ENCODE measurements at places on chromosomes 1 and 21. TPM values are rescaled to one million over a fixed set of nuclear protein-coding genes. Genes with fewer than 3 reads are reported as not detected.

Gene CD5L
- total RNA-seq = not detected

Gene CD1B
- total RNA-seq = 1.0 TPM

Gene MYOM3
- total RNA-seq = 2.3 TPM

Gene VWA5B1
- total RNA-seq = not detected

GRCh38 chr1:167751676-167752075, 29.9 kb downstream of the MPZL1 start:
- peaks cover 34% of the 10 kb centered on the region for H3K4me1 ChIP-seq
- H3K27me3 ChIP-seq = no peaks in the 10 kb centered on the region
- no peak overlapping the region for H3K4me3 ChIP-seq

- H3K27me3 ChIP-seq = no peaks in the 10 kb centered on the region
- no peak overlapping the region for H3K27ac ChIP-seq
- H3K36me3 ChIP-seq = no peaks in the 10 kb centered on the region
Measured at GRCh38 chr1:93732514-93732913, 50.9 kb upstream of the BCAR3 start.

- DNase-seq = no peak
- H3K36me3 ChIP-seq = no peaks in the 10 kb centered on the region
- H3K4me1 ChIP-seq = no peaks in the 10 kb centered on the region
- H3K27me3 ChIP-seq = no peaks in the 10 kb centered on the region
- no peak overlapping the region for H3K4me3 ChIP-seq
Measured at GRCh38 chr1:6165441-6165985, 14.6 kb downstream of the CHD5 start.

DNA sequence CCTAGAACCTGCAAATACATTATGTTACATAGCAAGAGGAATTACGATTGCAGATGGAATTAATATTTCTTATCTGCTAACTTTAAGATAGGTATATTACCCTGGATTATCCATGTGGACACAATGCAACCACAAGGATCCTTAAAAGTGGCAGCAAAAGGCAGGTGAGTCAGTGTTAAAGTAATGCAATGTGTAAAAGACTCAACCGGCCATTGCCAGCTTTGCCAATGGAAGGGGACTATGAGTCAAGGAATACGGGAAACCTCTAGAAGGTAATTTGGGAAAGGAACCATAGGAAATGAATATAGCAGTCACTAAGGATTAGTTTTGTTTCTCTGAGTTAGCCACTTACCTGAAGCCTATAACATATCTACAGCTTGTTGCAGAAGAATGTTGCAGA, 692.1 kb upstream of the ZP4 start:
- no peaks in the 10 kb centered on the region for H3K27me3 ChIP-seq
- H3K36me3 ChIP-seq = no peaks in the 10 kb centered on the region
- no peaks in the 10 kb centered on the region for H3K4me1 ChIP-seq
- DNase-seq = no peak
- H3K4me3 ChIP-seq = no peak overlapping the region

DNA sequence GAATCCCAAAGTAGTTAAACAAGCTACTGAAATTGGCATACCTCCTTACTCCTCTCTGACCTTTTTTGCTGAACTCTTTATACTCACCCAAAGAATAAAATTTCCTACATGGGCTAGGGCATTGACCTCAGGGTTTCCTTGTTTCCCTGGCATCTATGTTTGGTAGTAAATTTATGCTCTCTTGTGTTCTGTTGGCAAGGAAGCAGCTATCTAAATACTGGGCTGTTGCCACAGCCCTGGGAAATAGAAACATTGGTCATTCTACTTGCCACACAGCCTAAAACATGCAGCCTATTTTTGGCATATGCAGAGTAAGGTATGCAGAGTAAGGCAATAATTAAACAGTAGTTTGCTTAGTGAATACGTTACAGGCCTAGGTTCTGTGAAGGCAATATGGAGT, 351.4 kb downstream of the HLX start:
- H3K27me3 ChIP-seq = no peaks in the 10 kb centered on the region
- DNase-seq = peak; percentile 37
- H3K4me3 ChIP-seq = no peak overlapping the region

- H3K4me1 ChIP-seq = no peaks in the 10 kb centered on the region
- no peak overlapping the region for H3K4me3 ChIP-seq
- no peaks in the 10 kb centered on the region for H3K27me3 ChIP-seq
- no peak overlapping the region for H3K27ac ChIP-seq
Measured at GRCh38 chr1:4106731-4107130, 206.7 kb upstream of the C1orf174 start.

GRCh38 chr21:46633566-46633965, 1.9 kb upstream of the PRMT2 start:
- H3K36me3 ChIP-seq = no peaks in the 10 kb centered on the region
- no peaks in the 10 kb centered on the region for H3K27me3 ChIP-seq
- H3K4me3 ChIP-seq = no peak overlapping the region
- no peak overlapping the region for H3K27ac ChIP-seq

DNA sequence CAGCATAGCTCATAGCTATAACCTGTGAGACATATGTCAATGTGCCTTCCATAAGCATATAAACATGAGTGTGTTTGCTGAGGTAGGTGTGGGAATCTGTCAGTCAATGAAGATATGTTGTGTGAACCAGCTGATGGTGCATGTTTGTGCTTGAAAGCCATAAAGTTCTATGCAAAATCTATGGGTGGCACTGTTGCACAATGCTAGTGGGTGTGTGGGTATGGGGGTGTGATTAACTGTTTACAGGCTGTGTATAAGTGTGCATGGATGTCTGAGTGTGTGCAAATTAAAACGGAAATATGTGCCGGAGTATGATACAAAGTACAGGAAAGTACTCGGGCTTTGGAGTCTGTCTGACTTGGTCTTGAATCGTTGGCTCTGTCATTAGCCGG, 1.0 kb upstream of the ATP2B4 start:
- H3K4me1 ChIP-seq = peaks cover 42% of the 10 kb centered on the region
- no peaks in the 10 kb centered on the region for H3K27me3 ChIP-seq
- DNase-seq = peak; percentile 55
- no peaks in the 10 kb centered on the region for H3K36me3 ChIP-seq

DNA sequence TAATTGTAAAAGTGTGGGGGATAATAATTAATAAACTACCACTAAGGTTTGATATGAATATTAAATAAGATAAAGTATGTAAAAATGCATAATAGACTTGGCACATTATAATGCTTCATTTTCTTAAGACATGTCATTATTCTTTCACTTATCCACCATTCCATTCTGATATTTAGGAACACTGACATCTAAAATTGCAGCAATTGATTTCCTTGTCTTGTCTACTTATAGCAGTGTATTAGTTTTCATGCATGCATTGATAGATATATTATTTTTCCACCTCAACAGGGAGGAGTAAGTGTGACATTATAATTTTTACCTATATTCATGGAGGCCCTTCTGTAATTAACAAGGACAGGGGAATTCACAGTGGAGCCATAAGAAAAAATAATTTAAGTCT, 41.6 kb upstream of the RGS4 start:
- H3K27me3 ChIP-seq = no peaks in the 10 kb centered on the region
- no peak overlapping the region for H3K27ac ChIP-seq
- no peaks in the 10 kb centered on the region for H3K4me1 ChIP-seq
- no peak overlapping the region for H3K4me3 ChIP-seq

DNA sequence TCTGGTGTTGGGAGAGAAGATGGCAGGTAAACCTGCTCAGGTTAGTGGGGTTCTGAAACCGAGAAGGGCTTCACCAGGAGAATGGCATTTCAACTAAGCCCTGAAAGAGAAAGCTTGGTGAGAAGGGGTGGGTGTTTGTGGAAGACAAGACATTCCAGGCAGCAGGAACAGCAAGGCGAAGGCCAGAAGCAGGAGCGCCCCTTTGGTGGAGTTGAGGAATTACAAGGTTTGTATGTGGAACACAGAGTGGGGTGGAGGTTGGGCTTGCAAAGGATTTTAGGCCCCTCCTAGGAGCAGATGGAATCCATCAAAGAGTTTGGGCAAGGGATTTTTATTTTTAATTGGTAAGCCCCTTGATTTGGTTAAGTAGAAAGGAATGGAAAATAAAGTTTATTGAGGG, 24.8 kb upstream of the ELOA start:
- H3K36me3 ChIP-seq = no peaks in the 10 kb centered on the region
- DNase-seq = no peak
- H3K27ac ChIP-seq = no peak overlapping the region
- peaks cover 7% of the 10 kb centered on the region for H3K4me1 ChIP-seq

DNA sequence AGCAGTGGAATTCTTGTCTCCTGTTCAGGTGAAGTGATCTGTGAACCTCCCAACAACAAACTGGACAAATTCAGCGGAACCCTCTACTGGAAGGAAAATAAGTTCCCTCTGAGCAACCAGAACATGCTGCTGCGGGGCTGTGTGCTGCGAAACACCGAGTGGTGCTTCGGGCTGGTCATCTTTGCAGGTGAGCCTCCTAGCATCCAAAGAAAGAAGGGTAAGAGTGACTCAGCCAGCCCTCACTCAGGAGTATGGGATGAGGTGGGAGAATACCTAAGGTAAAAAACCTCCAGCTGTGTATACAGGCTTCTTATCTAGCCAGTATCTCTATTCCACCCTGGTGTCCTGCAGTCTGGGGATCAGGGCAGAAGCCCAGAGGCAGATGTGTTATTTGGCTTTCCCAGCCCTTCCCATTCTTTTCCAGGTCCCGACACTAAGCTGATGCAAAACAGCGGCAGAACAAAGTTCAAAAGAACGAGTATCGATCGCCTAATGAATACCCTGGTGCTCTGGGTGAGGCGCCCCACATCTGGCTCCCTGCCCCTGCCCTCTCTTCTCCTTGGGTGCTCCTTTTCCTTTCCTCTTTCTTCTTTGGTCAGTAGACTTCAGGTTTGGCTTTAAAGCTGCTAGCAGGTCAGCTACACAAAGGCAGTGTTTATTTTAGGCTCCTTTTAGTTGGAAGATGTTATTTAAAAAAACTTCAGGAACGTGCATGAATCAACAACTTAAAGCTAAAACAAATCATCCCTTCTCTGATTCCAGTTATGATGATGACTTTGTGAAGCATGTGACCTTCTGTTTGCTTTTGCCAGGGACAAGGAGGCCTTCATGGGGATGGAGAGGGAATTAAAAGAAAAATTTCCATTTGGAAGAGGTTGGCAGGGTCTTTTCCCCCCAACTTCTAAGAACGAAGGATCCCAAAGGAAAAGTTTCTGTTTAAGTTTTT, 9.0 kb downstream of the ATP8B2 start:
- H3K36me3 ChIP-seq = no peaks in the 10 kb centered on the region
- peaks cover 17% of the 10 kb centered on the region for H3K4me1 ChIP-seq
- no peak for DNase-seq
- H3K27ac ChIP-seq = peak overlapping the region; percentile 31
- H3K27me3 ChIP-seq = no peaks in the 10 kb centered on the region

DNA sequence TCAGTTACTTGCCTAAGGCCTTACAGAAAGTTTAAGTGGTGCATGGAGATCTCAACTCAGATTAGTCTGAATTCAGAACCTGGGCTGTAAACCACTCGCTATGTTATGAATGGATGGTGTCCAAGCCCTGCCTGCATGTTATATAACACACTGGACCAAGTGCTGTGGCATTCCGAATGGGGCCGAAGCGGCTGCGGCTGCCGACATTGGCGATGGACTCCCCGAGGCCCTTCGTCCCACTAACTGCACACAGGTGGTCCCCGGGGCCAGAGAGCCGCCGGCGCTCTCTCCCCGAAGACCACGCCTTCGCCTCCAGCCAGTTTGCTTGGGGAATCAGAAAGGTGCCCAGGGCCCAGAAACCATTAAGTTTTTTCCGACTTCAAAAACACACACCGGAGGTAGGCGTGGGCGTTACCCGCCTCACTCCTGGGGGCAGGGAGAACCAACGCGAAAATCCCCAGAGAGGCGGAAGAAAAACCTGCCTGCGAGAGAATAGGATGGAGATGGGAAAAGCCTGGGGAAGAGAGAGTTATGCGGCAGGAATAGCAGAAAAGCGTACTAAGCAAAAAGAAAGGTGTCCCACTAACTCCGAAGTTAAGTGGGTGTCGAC, 579 bp upstream of the TENT5C start:
- DNase-seq = peak; percentile 61
- H3K4me3 ChIP-seq = peak overlapping the region; percentile 24
- H3K4me1 ChIP-seq = peaks cover 17% of the 10 kb centered on the region
- H3K27ac ChIP-seq = peak overlapping the region; percentile 87

GRCh38 chr1:71304125-71304524, 223.3 kb upstream of the ZRANB2 start:
- no peaks in the 10 kb centered on the region for H3K36me3 ChIP-seq
- no peak overlapping the region for H3K4me3 ChIP-seq
- H3K27ac ChIP-seq = no peak overlapping the region
- DNase-seq = no peak
- no peaks in the 10 kb centered on the region for H3K4me1 ChIP-seq
- H3K27me3 ChIP-seq = no peaks in the 10 kb centered on the region

GRCh38 chr1:201883786-201884185, 4.9 kb upstream of the SHISA4 start:
- H3K4me1 ChIP-seq = peaks cover 18% of the 10 kb centered on the region
- H3K27ac ChIP-seq = peak overlapping the region; percentile 40
- peak; percentile 46 for DNase-seq
- no peaks in the 10 kb centered on the region for H3K27me3 ChIP-seq
- no peak overlapping the region for H3K4me3 ChIP-seq
- no peaks in the 10 kb centered on the region for H3K36me3 ChIP-seq

DNA sequence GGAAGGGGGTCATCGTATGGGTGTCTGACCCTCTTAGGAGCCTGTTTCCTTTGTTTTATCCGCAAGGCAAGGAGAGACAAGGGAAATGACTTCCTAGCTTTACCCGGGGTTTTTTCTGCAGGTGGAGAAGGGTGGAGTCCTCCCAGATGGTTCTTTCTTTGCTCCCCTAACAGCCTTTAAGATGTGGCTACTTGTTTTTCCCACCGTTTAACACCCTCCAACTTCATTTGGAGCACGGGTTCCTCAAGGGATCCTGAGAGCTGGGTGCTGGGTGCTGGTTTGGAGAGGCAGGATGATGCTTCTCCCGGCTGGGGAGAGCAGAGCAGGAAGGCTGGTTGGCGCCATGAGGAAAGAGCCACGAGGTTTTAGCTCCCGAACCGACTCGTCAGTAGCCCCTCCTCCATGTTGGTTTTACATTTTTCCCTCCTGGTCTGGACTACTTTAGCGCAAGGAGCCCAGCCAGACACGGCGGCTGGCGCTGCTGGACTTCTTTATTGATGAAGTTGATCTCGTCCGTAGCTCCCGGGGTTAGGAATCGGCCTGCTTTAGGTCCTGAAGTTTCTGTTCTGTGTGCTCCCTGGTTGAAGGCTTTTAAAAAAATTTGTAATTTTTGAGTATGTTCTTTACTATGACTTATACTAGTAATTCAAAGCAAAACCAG, 1.4 kb downstream of the UCK2 start:
- peak overlapping the region; percentile 89 for H3K27ac ChIP-seq
- H3K4me1 ChIP-seq = peaks cover 25% of the 10 kb centered on the region
- peak; percentile 73 for DNase-seq
- peak overlapping the region; percentile 90 for H3K4me3 ChIP-seq
- no peaks in the 10 kb centered on the region for H3K27me3 ChIP-seq

DNA sequence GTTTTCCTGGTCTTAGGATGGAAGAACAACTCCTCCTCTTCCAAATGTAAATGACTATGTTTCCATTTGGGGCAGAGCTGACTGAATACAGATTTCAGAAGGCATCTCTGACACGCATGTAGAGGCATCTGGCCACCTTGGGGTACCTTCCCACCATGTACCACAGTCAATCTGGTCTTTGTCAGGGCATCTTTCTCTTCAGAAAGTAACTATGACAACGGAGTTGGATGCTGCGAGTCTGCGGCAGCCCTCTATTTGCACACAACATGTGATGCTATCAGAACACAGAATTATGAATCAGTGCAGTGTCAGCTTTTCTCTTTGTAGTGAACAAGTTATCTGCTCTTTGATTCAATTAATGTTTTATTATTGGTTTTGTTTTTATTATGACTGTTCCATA, 94.7 kb downstream of the TSEN15 start:
- no peaks in the 10 kb centered on the region for H3K27me3 ChIP-seq
- no peak for DNase-seq
- H3K4me1 ChIP-seq = no peaks in the 10 kb centered on the region
- H3K4me3 ChIP-seq = no peak overlapping the region
- no peak overlapping the region for H3K27ac ChIP-seq

- H3K36me3 ChIP-seq = no peaks in the 10 kb centered on the region
- no peak for DNase-seq
- no peaks in the 10 kb centered on the region for H3K27me3 ChIP-seq
- no peak overlapping the region for H3K4me3 ChIP-seq
- no peaks in the 10 kb centered on the region for H3K4me1 ChIP-seq
Measured at GRCh38 chr1:18384471-18384870, 96.3 kb upstream of the KLHDC7A start.
